ENCODE measurements at places on chromosomes 2 and 18. TPM values are rescaled to one million over a fixed set of nuclear protein-coding genes. Genes with fewer than 3 reads are reported as not detected.

CNDP1 gene
- not detected for total RNA-seq

ZNF512 gene
- total RNA-seq: 35.8 TPM

BMPR2 gene
- 4.2 TPM for total RNA-seq

FBLN7 gene
- 34.5 TPM for total RNA-seq

LYG1 gene
- 0.36 TPM for total RNA-seq

ALPI gene
- total RNA-seq: not detected

RTTN gene
- 30.2 TPM for total RNA-seq

CDH2 gene
- total RNA-seq: not detected

ABCG5 gene
- total RNA-seq: not detected

FOXD4L1 gene
- not detected for total RNA-seq

GREB1L gene
- total RNA-seq: not detected

HOXD4 gene
- total RNA-seq: not detected
